ENCODE measurements at places on chromosomes 3 and 15.

- no peaks in the 10 kb centered on the region for H3K36me3 ChIP-seq
- no peak overlapping the region for H3K4me3 ChIP-seq
- H3K27ac ChIP-seq, result no peak overlapping the region
- no peaks in the 10 kb centered on the region for H3K27me3 ChIP-seq
- no peak for DNase-seq
- H3K4me1 ChIP-seq, result no peaks in the 10 kb centered on the region
Observed at GRCh38 chr15:35306361-35306981, 221.4 kb upstream of the NANOGP8 start.

- H3K4me1 ChIP-seq, result peaks cover 4% of the 10 kb centered on the region
- no peak overlapping the region for H3K27ac ChIP-seq
- H3K4me3 ChIP-seq, result no peak overlapping the region
Observed at GRCh38 chr15:71110405-71111180, 4.7 kb upstream of the THSD4 start.

DNA sequence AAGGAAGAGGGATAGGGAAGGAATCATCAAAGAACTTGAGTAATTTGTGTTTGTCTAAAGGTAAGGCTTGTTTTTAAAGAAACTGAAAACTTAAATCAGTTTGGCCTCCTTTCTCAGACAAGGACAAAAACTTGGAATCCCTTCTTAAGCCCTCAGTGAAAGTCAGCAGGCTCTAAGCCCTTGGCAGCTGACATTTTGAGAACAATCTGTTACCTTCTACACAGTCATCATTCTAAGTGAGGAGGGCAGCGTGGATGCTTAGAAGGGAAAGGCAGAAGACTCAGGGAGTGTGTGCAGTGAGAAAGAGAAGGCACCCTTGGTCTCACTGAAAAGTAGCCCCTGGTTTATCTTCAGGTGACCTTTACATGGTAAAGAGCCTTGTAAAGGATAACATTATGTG is 10.8 kb downstream of the HSPBAP1 start:
- no peak overlapping the region for H3K27ac ChIP-seq
- H3K4me1 ChIP-seq, result no peaks in the 10 kb centered on the region
- no peak for DNase-seq
- H3K27me3 ChIP-seq, result no peaks in the 10 kb centered on the region
- peaks cover 9% of the 10 kb centered on the region for H3K36me3 ChIP-seq

DNA sequence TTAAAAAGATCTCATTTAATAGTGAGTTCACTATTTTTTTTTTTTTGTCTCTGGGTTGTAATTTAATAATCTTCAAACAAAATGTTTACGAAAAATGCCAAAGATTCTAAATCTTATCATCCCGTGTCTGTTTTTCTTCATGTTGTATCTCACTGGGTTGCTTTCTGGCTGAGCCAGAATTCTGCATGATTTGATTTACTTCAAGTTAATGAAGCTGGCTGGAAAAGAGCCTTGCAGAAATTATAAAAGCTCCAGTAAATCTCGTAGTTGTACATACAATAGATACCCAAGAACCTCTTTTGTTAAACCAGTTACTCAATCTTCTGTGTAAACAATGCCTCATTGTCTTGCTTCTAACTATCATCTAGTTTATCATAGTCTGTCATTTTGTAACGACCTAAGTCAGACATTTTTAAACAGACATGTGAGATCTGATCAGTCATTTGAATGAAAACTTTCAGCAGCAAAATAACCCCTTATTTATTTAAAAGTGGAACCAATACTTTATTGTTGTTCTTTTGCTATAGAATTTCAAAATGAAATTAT is 249.0 kb downstream of the MCTP2 start:
- DNase-seq, result no peak
- no peaks in the 10 kb centered on the region for H3K36me3 ChIP-seq
- no peaks in the 10 kb centered on the region for H3K4me1 ChIP-seq
- H3K27me3 ChIP-seq, result no peaks in the 10 kb centered on the region

- no peak overlapping the region for H3K4me3 ChIP-seq
- no peak overlapping the region for H3K27ac ChIP-seq
- H3K36me3 ChIP-seq, result no peaks in the 10 kb centered on the region
- H3K4me1 ChIP-seq, result no peaks in the 10 kb centered on the region
- no peaks in the 10 kb centered on the region for H3K27me3 ChIP-seq
Observed at GRCh38 chr3:148717885-148718561, 20.3 kb downstream of the AGTR1 start.

- no peaks in the 10 kb centered on the region for H3K4me1 ChIP-seq
- no peak overlapping the region for H3K27ac ChIP-seq
- no peak overlapping the region for H3K4me3 ChIP-seq
- no peak for DNase-seq
- H3K27me3 ChIP-seq, result no peaks in the 10 kb centered on the region
Observed at GRCh38 chr15:29379647-29380046, 110.0 kb upstream of the NSMCE3 start.

GRCh38 chr3:140068494-140069017 is 133.6 kb downstream of the CLSTN2 start:
- no peak for DNase-seq
- H3K4me1 ChIP-seq, result no peaks in the 10 kb centered on the region
- H3K27me3 ChIP-seq, result peaks cover 6% of the 10 kb centered on the region
- no peak overlapping the region for H3K4me3 ChIP-seq

GRCh38 chr3:194277786-194278130 is 73.4 kb downstream of the CPN2 start:
- H3K4me1 ChIP-seq, result peaks cover 2% of the 10 kb centered on the region
- no peak for DNase-seq
- no peak overlapping the region for H3K4me3 ChIP-seq
- peaks cover 31% of the 10 kb centered on the region for H3K27me3 ChIP-seq
- H3K27ac ChIP-seq, result no peak overlapping the region
- H3K36me3 ChIP-seq, result no peaks in the 10 kb centered on the region

GRCh38 chr3:112770032-112770626 is 76.5 kb downstream of the CD200R1L start:
- H3K27me3 ChIP-seq, result no peaks in the 10 kb centered on the region
- peaks cover 23% of the 10 kb centered on the region for H3K4me1 ChIP-seq
- no peaks in the 10 kb centered on the region for H3K36me3 ChIP-seq

GRCh38 chr3:48209445-48209844 is 13.8 kb upstream of the CAMP start:
- H3K4me3 ChIP-seq, result no peak overlapping the region
- no peaks in the 10 kb centered on the region for H3K36me3 ChIP-seq
- no peak for DNase-seq
- H3K27me3 ChIP-seq, result no peaks in the 10 kb centered on the region
- no peak overlapping the region for H3K27ac ChIP-seq

GRCh38 chr3:195269375-195270078 is 1.4 kb downstream of the XXYLT1 start:
- DNase-seq, result no peak
- H3K4me1 ChIP-seq, result peaks cover 13% of the 10 kb centered on the region
- no peaks in the 10 kb centered on the region for H3K27me3 ChIP-seq
- no peak overlapping the region for H3K27ac ChIP-seq

DNA sequence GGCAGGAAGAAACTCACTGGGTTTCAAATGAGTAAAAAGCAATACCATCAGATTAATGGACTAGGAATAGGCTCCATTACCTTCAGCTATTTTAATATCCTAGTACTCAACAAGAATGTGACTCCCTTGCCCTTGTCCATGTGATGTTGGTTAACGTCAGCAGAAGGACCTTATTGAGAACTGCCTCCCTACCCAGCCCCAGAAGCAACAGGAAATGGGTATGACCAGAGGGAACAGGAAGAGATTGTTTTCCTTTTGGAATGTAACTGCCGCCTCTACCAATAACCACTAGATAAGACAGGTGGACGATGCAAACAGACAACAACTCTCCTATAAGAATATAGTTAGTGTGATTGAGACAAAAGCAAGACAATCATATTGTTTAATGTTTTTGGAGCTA is 10.4 kb upstream of the MME start:
- no peak for DNase-seq
- H3K27ac ChIP-seq, result no peak overlapping the region
- no peaks in the 10 kb centered on the region for H3K27me3 ChIP-seq
- no peak overlapping the region for H3K4me3 ChIP-seq
- no peaks in the 10 kb centered on the region for H3K4me1 ChIP-seq

DNA sequence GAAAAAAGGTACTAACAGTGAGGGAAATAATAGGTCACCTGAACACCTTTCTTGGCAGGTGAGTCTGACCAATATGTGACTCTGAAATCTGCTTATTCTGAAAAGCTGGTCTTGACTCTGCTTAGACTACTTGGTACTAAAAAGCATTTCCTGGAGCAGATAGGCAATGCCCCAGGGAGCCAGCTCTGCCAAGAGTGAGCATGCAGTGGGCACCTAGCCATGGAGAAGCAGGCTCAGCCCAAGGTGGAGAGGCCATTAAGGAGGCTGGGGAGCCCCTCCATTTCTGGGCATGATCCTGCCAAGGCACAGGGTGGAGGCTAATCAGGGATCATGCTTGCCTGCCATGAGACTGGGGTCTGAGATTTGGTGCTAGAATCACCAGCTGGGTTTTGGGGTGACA is 1.6 kb upstream of the LTF start:
- H3K27me3 ChIP-seq, result peaks cover 48% of the 10 kb centered on the region
- DNase-seq, result no peak
- H3K4me1 ChIP-seq, result peaks cover 5% of the 10 kb centered on the region
- H3K4me3 ChIP-seq, result no peak overlapping the region
- no peak overlapping the region for H3K27ac ChIP-seq
- H3K36me3 ChIP-seq, result no peaks in the 10 kb centered on the region

DNA sequence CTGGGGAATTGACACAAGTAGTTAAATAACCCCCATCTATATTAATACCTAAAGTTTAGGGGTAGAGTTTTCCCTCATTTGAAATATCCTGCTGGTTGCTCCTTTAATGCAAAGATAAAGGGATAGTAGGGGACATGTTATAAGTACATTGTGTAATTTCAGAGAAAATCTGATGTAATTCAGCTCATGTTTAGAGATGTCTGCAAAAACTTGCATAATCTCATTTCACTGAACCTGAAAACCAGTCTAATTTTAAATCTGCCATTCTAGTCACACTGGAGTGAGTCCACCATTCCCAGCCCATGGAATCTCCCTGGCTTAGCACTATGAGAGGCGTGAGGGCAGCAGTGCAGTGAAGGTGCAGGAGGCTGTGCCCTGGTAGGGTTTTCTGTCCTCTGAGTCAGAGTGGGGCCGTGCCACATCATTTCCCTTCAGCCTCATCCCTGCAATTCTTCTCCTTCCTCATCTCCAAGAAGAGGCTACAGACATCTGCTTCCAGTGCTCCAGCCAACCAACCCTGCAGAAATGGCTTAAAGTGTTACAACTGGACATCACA is 246.3 kb upstream of the UMPS start:
- H3K4me3 ChIP-seq, result no peak overlapping the region
- no peaks in the 10 kb centered on the region for H3K36me3 ChIP-seq
- no peak for DNase-seq
- peaks cover 9% of the 10 kb centered on the region for H3K27me3 ChIP-seq

- no peaks in the 10 kb centered on the region for H3K27me3 ChIP-seq
- DNase-seq, result no peak
- no peaks in the 10 kb centered on the region for H3K36me3 ChIP-seq
- no peak overlapping the region for H3K27ac ChIP-seq
Observed at GRCh38 chr3:188683032-188683521, 488.7 kb upstream of the TPRG1 start.

DNA sequence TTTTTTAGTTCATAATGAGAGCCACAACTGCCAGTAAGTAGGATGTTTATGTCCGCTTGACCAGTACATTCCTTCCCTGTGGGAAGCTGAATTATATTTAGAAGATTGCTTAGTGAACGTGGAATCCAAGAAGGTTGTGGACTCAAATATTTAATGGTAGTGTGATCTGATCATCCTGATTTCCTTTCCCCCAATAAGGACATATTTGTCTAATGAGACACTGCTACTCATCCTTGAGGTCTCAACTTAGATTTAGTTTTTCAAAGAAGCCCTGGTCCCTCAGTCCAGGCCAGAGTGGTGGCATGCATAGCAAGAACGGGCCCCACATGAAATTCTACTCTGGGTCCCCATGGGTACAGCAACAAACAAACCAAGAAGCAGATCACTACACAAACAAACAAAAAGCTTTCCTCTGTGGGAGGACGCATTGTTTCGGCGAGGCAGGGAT is 60.8 kb downstream of the USP13 start:
- H3K4me3 ChIP-seq, result no peak overlapping the region
- H3K4me1 ChIP-seq, result no peaks in the 10 kb centered on the region
- no peaks in the 10 kb centered on the region for H3K36me3 ChIP-seq

DNA sequence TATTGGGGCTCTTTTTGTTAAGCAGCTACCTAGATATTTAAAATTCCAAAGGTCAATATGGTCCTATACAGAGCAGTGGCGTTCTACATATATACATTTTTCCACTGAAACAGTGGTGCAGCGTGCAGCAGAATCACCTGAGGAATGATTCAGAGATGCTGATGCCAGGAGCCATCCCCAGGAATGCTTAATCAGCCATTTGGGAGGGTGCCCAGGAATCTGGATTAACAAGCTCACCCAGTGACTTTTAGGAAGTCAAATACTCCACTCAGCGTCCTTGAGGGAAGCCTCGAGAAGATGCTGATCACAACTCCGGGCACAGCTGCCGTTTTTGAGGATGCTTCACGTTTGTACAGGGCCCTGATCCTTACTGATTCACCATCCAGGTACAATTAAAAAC is 82.6 kb upstream of the ARHGEF3 start:
- no peak for DNase-seq
- H3K4me3 ChIP-seq, result no peak overlapping the region
- peaks cover 34% of the 10 kb centered on the region for H3K4me1 ChIP-seq
- H3K27me3 ChIP-seq, result no peaks in the 10 kb centered on the region
- no peaks in the 10 kb centered on the region for H3K36me3 ChIP-seq

GRCh38 chr3:100650651-100651619 is 41.5 kb downstream of the ADGRG7 start:
- H3K36me3 ChIP-seq, result no peaks in the 10 kb centered on the region
- no peaks in the 10 kb centered on the region for H3K27me3 ChIP-seq
- DNase-seq, result peak; percentile 14
- no peaks in the 10 kb centered on the region for H3K4me1 ChIP-seq
- no peak overlapping the region for H3K27ac ChIP-seq
- H3K4me3 ChIP-seq, result no peak overlapping the region

- H3K27me3 ChIP-seq, result no peaks in the 10 kb centered on the region
- no peak overlapping the region for H3K4me3 ChIP-seq
- H3K27ac ChIP-seq, result no peak overlapping the region
- DNase-seq, result no peak
- no peaks in the 10 kb centered on the region for H3K36me3 ChIP-seq
Observed at GRCh38 chr3:81086348-81086747, 675.1 kb downstream of the GBE1 start.

- H3K36me3 ChIP-seq, result peaks cover 7% of the 10 kb centered on the region
- DNase-seq, result no peak
- H3K4me3 ChIP-seq, result no peak overlapping the region
- no peaks in the 10 kb centered on the region for H3K27me3 ChIP-seq
- H3K4me1 ChIP-seq, result peaks cover 54% of the 10 kb centered on the region
- H3K27ac ChIP-seq, result peak overlapping the region; percentile 79
Observed at GRCh38 chr3:50241163-50241562, 5.2 kb downstream of the GNAI2 start.

DNA sequence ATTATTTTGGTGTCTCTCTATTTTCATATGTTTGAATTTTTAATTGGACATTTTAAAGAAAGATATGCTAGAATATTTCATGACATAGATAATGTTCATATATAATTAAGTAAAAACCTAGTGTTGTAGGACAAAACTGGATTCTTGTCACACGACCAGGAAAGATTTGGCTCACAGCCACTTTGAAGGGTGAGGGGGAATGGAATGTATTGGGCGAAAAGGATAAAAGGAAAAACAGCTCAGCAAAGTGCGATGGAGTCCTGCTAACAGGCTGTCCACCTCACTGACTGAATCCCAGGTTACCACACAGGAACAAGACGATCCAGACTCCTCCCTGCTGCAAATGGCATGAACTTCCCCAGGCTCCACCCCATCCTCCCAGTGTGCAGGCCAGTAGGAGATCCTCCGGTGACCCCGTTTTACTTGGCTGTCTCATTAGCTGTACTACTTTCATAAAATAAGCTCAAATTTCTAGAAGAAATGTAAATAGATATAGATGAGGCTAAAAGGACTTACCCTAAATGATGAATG is 186.2 kb downstream of the CD47 start:
- H3K27ac ChIP-seq, result no peak overlapping the region
- DNase-seq, result no peak
- H3K27me3 ChIP-seq, result no peaks in the 10 kb centered on the region
- no peak overlapping the region for H3K4me3 ChIP-seq

All from T-cell (primary cell).